ENCODE measurements at places on chromosomes 11 and 22. TPM values are rescaled to one million over a fixed set of nuclear protein-coding genes. Genes with fewer than 3 reads are reported as not detected.

AQP11 gene
- 2.6 TPM for polyA plus RNA-seq

TYR gene
- polyA plus RNA-seq, result not detected

SORL1 gene
- polyA plus RNA-seq, result 3.6 TPM

GRAMD1B gene
- polyA plus RNA-seq, result 10.3 TPM

TTLL1 gene
- 13.1 TPM for polyA plus RNA-seq

IFT27 gene
- 60.8 TPM for polyA plus RNA-seq

C11orf86 gene
- polyA plus RNA-seq, result not detected

DLG2 gene
- polyA plus RNA-seq, result 14.7 TPM

GRCh38 chr22:33012833-33013450 is 45.2 kb downstream of the SYN3 start:
- no peak for DNase-seq

DNA sequence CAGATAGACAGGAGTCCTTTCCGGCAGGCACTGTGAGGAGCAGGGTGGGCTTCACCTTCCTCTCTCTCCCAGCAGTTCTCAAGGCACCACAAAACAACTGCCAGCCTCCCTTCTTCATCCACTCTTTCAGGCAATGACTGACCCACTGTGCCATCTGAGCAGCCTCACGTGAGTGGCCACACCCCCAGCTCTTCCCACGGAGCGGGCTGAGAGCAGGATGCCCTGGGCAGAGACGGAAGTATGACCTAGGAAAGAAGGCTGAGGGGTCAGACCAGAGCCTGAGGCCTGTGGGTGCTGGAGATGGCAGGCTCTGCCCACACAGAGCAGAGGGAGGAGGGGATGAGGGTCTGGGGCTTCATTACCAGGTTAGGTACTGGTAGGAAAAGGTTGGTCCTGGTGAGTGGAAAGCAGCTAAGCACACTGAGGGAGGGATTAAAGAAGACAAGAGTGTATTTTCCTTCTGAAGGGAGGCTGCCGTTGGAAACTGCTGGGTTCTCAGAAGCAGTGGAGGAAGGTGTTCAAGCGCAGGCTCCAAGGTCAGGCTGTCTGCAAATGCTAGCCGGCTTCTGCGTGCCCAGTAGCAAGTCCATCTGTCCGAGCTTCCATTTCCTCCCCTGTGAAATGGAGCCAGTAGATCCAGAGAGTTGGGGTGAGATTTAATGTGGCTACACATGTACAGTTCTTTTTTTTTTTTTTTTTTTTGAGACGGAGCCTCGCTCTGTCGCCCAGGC is 4.6 kb downstream of the NLRP6 start:
- DNase-seq, result no peak

- no peak for DNase-seq
Observed at GRCh38 chr11:82811369-82811768, 77.7 kb upstream of the FAM181B start.

DNA sequence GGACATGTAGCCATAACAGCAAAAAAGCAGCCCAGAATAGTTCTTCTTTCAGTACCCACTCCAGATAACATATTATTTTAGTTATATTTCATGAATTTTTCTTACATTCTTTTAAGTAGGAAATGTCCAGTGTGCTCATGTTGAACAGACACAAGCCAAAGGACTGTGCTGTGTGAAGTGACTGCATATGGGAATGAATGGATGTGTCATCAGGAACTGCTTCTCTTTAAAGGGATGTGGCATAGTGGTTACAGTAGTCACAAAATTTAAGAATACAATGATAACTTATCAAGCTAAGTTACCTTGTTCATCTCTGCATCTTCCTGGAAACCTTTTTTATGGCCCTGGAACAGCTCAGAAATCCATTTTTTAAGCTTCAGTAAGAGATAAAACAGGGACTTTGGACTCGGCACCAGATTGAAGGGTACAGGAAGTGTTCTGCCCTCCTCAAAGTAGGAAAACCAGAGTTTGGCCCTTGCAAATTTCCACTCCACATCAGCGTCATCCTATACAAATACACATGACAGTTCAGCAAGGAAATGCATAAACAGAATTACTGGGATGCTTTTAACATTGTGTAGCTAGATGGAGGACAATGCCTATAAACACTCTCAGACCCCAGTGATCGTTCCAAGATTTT is 112.8 kb downstream of the TRPC6 start:
- no peak for DNase-seq

- no peak for DNase-seq
Observed at GRCh38 chr11:115147243-115147807, 356.9 kb downstream of the CADM1 start.

DNA sequence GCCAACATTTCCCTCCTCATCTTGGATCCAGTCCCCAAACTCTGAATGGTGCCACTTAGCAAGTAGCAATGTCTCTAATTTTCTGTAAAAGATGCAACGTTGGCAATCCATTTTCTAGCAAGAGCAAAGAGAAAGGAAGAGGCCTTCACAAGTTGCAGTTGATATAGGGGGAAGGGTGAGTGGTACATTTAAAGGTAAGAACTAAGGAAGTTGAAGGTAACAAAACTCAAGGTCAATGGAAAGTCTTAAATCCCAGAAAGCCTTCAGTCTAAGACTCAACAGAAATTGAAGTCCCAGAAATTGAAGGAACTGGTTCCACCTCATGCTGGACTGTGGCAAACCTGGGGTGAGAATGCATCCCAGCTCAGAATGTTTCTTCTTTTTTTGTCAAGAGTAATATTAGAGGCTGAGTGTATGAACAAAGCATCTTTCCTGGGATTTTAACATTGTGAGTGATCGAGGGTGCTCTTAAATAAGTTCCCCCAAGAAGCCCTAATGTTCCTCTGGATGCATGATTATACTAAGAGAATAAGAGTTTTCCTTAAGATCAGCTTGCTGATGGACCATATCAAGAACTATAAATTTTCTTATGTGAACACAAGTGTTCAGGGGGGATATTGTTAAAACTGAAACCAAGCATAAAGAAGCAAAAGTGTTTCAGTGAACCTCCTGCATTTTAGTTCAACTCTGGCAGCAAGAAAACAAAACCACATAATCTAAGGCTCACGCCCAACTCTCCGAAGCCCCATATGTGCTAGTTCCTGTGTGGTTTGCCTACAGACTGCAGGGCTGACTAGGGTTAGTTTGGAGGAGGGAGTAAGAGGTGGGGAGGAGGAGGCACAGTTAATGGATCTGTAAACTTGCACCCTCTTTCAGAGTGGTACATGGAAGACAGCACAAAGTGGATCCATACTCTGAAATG is at the start of gene GRAP2:
Gene GRAP2, plus strand, starts transcription at position 779 of the 922 bp plus-strand sequence. CDS start 46,023 bp downstream, outside the sequence.
- DNase-seq, result no peak

GRCh38 chr11:102936864-102937509 is 18.5 kb downstream of the MMP13 start:
- no peak for DNase-seq

DNA sequence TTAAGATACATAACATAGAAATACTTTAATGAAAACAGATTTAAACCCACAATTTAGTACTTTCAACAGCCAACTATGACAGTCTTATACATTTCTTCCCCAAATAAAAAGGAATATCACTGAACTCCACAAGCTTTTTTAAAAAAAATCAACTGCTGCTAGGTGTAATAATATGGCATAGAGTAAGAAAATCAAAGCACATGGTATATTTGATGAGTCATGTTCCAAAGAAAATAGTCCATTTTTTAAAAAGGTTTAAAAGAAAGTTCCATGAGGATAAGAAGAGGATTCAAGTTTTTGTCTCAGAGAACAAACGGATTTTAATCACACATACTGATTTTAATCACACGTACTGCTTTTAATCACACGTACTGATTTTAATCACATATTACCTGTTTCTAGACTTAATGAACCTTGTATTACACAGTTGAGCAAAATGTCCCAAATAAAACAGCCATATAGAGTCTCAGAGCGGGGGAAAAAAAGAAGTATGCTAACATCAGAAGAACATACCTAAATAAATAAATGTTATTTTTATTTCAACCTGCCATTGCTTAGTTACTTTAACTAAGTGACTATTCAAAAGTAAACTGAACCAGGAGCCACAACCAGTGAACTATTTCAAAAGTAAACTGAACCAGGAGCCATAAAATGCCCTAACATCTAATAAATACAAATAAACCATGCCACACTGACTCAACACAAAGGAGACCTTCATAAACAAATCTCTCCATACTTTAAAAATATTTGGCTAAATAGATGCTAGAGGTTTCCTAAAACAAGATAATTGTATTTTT is 198.4 kb downstream of the SBF2 start:
- DNase-seq, result no peak

GRCh38 chr22:46507451-46508425 is 29.7 kb downstream of the CELSR1 start:
- no peak for DNase-seq

- DNase-seq, result no peak
Observed at GRCh38 chr11:124474079-124474478, 28.6 kb upstream of the OR8B8 start.

DNA sequence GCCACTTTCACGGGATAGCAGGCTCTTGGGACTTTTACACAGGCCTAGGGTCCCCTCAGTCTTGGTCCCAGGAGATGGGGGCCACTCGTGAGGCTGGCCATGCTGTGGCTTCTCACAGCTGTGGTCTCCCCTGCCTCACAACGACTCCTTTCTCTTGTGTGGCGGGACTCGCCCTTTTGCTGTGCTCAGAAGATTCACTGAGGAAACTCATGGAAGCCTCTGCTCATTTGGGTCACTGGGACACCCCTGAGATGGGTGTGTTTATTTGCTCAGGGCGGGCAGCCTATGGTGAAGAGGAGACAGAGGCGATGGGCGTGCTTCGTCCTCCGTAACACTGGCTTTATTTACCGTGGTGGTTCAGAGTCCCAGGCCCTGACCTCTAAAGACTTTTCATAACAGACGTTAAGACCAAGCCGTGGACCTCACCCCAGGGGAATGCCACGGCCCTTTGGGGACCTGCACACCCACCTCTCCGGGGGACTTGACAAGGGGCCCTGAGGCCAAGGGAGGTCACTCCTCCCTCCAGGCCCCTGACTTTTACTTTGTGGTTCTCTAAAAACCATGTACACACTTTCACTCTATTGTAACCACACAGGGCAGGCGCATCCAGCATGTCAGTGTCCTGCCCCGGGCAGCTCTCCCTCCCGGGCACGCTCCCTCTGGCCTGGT is 15.5 kb downstream of the TEF start:
- DNase-seq, result no peak

DNA sequence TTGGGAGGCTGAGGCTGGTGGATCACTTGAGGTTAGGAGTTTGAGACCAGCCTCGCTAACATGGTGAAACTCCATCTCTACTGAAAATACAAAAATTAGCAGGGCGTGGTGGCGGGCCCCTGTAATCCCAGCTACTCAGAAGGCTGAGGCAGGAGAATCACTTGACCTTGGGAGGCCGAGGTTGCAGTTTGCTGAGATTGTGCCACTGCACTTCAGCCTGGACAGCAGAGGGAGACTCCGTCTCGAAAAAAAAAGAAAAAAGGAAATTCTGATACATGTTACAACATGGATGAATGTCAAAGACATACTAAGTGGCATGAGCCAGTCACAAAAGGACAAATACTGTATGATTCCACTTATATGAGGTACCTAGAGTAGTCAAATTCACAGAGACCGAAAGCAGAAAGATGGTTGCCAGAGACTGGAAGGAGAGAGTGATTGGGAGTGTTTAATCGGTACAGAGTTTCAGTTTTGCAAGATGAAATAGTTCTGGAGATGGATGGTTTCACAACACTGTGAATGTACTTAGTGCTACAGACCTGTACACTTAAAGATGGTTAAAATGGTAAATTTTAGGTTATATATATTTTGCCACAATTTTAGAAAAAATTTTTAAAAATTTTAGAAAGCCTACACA is 92.3 kb downstream of the BLID start:
- no peak for DNase-seq

- no peak for DNase-seq
Observed at GRCh38 chr11:94788396-94788795, 20.2 kb downstream of the AMOTL1 start.

- no peak for DNase-seq
Observed at GRCh38 chr11:110874437-110875030, 162.3 kb upstream of the ARHGAP20 start.

- DNase-seq, result no peak
Observed at GRCh38 chr11:122954455-122954854, 27.2 kb downstream of the BSX start.

GRCh38 chr22:38653741-38654140 is 2.5 kb downstream of the FAM227A start:
- DNase-seq, result no peak

GRCh38 chr22:32200752-32201151 is 4.1 kb downstream of the RFPL2 start:
- no peak for DNase-seq

- DNase-seq, result no peak
Observed at GRCh38 chr11:99638073-99638553, 617.4 kb downstream of the CNTN5 start.
